Mesenchymal stem cell (in vitro differentiated cells and primary cell): ENCODE measurements at places on chromosomes 5 and 9.

GRCh38 chr5:57720656-57721055 is 238.0 kb upstream of the ACTBL2 start:
- DNase-seq, result no peak

GRCh38 chr5:154200221-154200620 is 9.7 kb downstream of the GALNT10 start:
- no peak for DNase-seq

DNA sequence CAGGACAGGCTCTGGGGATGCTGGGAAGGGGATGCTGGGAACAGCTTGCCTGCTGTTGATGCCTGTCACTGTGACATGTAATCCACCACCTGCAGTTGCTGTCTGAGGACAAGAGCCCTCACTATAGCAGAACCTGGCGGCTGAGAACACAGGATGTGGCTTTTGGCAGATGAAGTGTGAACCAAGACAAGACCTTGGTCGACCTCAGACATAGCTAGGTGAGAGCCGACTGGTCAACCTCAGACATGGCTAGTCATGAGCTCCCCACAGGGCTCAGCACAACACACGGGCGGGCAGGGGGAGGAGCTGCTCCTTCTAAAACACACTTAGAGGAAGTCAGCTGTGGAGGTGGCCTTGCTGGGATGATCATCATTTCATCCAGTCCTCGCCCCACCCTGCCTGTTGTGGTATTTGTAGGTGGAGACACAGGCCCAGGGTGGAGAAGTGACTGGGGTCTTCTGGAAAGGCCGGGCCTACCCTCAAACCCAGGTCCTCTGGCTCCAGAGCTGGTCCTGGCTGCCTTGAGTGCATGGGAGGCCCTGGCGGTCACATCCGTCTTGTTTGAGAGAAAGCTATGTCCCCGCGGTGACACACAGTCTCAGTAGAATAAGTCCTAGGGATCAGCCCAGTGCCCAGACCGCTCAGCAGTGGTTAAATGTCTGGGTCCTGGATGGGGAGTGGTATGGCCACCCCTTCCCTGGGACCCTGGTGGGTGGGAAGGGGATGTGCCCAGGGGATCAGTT is 6.1 kb downstream of the SUSD3 start:
- DNase-seq, result no peak

GRCh38 chr5:73912821-73913271 is 286.9 kb downstream of the ARHGEF28 start:
- peak; percentile 83 for DNase-seq

DNA sequence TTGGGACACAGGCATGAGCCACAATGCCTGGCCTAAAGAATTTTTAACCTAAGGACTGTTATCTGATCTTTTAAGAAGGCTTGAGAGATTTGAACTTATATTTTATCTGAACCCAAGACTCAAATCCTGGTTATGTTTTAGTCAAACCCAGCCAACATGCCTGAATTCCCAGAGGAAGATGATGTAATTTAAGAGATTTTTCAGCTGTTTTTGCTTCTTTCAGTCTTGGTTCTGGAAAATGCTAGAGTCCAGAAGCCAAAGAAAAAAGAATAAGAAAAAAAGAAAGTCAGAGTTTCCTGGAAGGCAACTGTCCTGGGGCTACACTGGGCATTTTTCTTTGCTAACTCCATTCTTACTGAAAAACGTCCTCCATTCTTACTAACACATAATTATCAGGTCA is 85.8 kb downstream of the SNX18 start:
- no peak for DNase-seq

DNA sequence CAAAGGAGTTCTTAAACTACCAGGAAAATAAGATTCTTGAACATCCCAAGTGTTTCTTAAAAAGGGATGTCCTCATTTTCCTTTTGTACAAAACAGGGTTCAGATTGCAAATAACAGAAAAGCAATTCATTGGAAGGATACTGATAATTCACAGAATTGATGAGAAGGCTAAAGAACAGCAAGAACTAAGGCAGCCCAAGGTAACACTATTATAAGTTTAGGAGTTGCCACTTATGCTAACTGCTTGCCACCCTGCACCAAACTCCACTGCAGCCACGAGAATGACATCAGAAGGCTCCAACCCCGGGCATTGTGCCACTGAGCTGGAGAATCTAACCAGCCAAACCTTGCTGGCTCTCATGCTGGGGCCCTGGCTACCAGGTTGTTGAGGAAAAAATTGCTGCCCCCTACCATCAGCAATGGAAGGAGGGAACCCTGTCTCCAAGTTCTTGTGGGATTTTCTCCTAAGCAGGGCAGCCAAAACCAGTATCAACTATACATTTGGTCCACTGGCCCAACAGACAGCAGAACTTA is 123.4 kb downstream of the ARL15 start:
- no peak for DNase-seq
